ENCODE measurements at places on chromosomes 3 and 15.

DNA sequence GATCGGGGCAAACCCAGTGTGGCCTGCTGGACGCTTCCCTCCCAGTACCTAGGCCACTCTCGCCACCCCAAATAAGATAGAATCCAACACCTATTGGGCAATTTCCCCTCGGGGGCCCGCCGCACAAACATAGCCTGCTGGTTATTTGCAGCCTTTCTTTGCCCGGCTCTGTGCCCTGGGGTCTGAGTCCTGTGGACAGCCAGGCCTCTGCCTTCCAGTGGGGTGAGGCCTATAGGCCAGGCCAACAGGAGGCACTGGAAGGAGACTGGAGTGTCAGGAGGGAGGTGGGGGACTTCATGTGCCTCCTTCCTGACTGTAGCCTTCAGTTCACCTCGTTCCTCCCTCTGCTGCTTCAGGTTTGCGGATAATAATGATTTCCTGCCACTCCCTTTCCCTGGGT lies 47.4 kb upstream of the LDHAL6B start:
- DNase-seq, result no peak

DNA sequence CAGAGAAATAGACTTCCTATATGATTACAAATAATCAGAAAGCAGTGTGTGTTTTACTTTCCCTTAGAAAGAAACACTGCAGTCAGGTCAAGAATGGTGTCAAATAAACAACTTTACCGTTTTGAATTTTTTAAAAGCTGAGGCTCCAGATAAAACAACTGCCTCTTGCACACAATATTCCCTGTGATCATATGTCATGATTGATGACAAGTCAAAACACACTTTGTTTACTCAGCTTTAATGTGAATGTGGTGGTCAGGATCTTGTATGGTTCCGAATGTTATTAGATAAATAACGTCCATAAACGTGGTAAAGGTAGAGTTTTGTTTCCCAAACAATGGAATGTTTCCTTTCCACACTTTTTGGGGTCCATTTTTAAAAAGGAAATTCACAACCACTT lies 428.4 kb upstream of the MDFIC2 start:
- DNase-seq, result no peak

DNA sequence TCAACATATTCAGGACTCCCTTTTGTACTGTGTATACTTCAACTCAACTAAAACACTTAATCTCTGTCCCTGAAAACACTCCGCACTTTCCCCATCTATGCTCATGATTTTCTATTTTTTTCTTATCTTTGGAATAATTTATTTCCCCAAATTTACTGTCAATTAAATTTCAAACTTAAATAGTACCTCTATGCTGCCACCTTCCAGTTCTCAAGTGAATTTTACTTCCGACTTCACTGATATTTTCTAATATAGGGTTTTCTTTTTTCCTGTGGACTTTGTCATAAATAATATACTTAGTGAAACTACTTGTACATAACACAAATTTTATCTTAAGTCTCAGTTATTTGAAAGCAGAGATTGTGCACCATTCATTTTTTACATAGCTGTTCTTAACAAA lies 1303.3 kb downstream of the OTOL1 start:
- no peak for DNase-seq

DNA sequence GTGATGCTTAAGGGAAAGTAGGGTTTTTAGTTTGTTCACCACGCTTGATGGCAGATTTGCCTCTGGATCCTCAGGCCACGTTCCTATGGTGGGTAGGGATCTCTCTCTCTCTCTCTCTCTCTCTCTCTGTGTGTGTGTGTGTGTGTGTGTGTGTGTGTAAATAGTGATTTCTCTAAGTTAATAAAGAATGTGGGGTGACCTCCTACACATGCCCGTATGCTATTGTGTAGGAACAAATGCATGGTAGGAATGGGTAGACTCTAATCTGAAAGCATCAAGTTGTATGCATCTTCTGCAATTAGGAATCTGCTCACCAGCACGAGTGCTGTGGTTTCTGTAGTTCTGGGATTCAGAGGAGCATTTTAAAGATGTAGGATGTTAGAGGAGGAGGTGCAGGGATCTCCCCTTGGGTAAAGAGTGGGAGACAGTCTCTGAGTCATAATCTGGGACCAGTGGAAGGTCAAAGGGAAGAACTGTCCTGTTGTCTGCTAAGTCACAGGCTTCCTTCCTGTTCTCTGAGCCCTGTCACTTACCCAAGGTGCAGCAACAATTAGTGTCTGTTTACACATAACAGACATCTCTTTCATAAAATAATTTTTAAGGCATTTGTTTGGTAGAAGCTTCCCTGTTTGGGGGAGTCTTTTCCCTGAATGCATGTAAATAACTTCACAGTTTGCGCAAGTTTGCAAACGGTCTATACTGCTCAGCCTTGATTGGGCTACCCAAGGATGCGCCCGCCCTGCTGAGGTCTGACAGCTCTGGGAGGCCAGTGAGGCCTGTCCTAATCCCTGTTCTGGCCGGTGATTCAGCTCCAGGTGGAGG lies 139.8 kb downstream of the IGF1R start:
- DNase-seq, result no peak

DNA sequence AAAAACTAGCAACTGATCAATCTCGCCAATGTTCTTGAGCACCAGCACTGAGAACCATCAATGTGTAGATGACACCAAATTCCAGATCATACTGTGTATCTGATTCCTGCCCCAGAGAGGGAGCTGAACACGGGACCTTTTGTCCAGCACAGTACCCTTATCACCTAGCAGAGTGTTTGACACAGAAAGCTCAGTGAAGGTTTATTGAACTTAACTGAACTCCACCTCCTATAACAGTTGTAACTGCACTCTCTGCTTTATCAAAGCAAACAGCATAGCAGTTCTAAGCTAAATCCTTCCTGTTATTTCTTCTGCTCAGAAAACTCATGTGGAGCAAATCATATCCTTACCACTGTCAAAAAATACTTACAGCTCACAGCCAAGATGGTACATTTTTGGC lies 183.4 kb upstream of the SLCO3A1 start:
- DNase-seq, result no peak

DNA sequence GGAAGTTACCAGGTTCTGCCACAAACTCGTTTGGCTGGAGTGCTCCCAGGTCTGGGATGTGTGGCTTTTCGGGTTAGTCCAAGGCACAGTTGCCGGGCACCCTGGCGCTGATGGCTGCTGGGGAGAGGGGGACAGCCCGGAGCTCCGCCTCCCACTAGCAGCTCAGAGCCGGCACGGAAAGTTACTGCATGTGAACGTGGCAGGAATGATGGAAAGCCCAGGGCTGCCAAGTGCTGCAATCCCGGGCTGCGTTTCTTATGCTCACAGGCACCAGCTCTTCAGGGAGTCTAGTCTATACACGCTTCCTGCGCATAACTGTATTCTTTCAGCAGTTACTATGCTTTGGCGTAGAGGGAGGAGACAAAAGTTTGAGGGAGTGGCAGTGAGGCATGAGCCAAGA lies 141.8 kb upstream of the ICE2 start:
- DNase-seq, result no peak

- no peak for DNase-seq
Observed at GRCh38 chr15:69082554-69082953, 68.1 kb downstream of the NOX5 start.

GRCh38 chr15:86036243-86036642 lies 43.4 kb upstream of the AGBL1 start:
- DNase-seq, result no peak

DNA sequence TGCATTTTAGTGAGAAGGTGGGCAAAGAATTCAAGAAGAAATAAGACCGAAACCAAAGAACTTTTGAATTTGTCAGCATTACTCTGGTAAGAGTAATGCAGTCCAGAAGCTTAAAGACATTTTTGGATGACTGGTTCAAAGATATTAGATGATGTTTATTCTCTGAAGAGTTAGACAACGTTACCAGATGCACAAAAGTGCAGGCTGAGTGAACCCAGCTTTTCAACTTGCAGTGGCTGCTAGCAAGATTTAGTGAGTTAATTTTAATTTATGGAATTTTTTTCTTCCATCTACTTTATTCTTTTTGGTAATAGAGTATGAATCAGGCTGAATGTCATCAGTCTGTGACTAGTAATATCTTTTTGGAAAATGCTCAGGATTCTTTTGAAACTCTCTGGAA lies 267.3 kb upstream of the AZI2 start:
- DNase-seq, result no peak

DNA sequence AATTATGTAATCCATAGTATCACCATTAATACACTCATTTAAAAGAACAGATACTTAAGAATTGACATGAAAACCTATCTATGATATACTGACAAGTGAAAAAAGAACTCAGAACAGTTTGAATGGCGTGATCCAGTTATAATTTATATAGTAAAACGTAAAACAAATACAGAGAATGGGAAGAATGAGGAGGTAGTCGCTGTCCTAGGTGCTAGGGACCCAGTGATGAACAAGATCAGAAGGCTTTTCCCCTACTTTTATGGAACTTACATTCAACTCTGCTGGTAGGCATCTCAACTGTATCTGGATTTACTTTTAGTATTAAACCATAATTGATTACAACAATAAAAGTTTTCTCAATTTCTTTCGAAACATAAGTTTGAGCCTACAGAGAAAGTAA lies 31.8 kb downstream of the GSK3B start:
- no peak for DNase-seq
